ENCODE measurements at places on chromosomes 11 and 22. TPM values are rescaled to one million over a fixed set of nuclear protein-coding genes. Genes with fewer than 3 reads are reported as not detected.

Gene IL18BP
- total RNA-seq: 6.2 TPM

Gene JAML
- total RNA-seq: 1.2 TPM

Gene RASSF10
- 0.19 TPM for total RNA-seq

Gene MAPK8IP1
- total RNA-seq: 14.7 TPM

Data from esophagus muscularis mucosa (tissue), 4 donors.